Cerebellum (tissue), 4 donors: ENCODE measurements at places on chromosomes 6 and 20. TPM values are rescaled to one million over a fixed set of nuclear protein-coding genes. Genes with fewer than 3 reads are reported as not detected.

The TCF21 gene
- not detected for total RNA-seq

DNA sequence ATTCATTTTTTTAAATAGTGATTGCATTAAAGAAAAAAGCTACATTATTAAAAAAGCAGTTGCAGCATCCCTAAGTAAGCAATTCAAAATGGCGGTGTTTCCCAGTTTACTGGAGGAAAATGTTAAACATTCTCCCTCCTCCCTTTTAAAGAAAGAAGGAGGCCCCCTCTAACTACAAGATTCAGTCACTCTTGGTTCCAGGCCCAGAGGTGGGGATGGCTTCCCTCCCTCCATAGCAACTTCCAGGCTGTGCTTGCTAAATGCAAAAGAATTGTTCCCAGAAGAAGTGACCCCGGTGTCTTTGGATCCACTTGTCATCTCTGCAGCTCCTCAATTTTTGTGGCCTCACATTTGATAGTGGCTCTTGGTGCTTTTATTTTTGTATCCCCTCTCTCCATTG is 165.9 kb downstream of the SOBP start:
- DNase-seq: no peak

The NR2E1 gene
- not detected for total RNA-seq

DNA sequence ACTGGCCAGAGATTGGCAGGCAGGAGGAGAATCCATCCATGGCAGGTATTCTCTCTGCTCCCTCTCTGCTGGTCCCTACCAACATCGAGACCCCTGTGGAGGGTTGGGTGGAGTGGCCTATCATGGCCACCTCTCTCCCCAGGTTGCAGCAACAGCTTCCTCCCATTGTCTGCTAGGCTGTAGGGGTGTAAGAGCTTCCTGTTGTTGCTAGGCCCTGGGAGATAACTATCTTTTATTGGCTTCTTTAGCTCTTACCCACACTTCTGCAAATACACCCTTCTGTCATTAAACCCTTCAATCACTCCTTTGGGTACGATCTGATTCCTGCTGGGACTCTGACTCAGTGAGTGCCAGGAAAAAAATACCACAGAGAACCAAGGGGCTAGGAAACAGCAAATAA is 66.6 kb upstream of the FAM184A start:
- no peak for DNase-seq

DNA sequence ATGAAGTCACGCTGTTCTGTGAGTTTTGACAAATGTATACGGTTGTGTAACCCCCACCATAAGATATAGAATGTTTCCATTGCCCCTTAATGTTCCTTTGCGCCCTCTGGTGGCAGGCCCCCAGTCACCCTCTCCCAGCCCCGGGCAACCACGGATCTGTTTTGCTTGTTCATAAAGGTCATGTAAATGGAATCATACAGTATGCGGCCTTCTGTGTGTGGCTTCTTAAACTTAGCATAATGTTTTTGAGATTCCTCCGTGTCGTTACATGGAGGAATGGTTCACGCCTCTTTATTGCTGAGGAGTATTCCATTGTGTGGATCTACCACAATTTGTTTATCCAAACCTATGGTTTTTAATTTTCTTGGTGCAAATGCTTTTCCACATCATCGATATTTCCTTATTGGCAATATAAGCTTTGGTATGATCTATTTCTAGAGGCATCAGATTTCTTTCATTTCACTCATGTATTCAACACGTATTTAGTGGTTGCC is 28.4 kb downstream of the LYRM2 start:
- no peak for DNase-seq

- DNase-seq: no peak
Observed at GRCh38 chr6:137666202-137666774, 172.1 kb upstream of the OLIG3 start.

GRCh38 chr20:16953858-16954257 is 205.7 kb downstream of the OTOR start:
- DNase-seq: no peak

The FHL5 gene
- total RNA-seq: 6.4 TPM

The DLL1 gene
- 10.6 TPM for total RNA-seq

- no peak for DNase-seq
Observed at GRCh38 chr20:33192912-33193501, 24.1 kb upstream of the BPIFA3 start.

The PTPRT gene
- total RNA-seq: 21.1 TPM

DNA sequence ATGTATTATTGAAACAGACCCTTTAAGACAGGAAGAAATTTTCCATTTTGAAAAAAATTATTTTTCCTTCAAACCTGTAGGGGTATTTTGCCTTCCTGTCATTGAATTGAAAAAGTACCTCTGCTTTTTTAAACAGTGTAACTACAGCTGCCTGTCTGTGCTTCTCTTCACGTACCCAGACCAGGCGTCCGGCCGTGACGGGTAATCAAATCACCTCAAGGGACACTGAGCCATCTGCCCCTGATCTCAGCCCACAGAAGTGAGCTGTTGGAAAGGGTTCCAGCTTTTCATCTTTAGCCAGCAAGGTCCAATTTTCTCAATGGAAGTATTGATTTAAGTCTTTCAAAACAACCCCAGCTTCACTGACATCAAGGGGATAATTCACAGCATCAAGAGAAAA is 58.0 kb downstream of the SLC35D3 start:
- DNase-seq: no peak

- no peak for DNase-seq
Observed at GRCh38 chr6:127177030-127177922, 58.8 kb downstream of the RSPO3 start.

DNA sequence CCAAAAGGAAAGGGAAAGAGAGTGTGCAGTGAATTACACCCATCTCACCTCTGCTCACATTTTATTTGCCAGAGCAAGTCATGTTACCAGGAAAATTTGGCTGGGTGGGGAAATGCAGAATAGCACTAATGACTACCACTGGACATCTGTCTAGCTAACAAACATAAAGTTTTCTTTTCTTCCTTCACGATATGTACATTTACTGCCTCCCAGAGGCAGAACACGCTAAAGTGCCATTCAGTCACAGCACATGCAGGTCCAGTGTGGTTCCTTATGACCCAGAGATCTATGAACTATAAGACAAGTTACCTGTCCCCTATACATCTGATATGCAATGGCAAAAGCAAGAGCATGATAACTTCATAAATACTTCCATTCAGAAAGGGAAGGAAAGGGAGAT is 194.1 kb downstream of the OGFRL1 start:
- no peak for DNase-seq

The XKR7 gene
- total RNA-seq: 20.0 TPM
